Inflammatory macrophage treated with lipopolysaccharide for 1 hour (primary cell): ENCODE measurements at places on chromosomes 12 and 14.
A peak's percentile ranks its signal among the peaks of the same experiment; 100 is the strongest.

GRCh38 chr12:78651755-78652154 is 212.8 kb upstream of the SYT1 start:
- DNase-seq: no peak

DNA sequence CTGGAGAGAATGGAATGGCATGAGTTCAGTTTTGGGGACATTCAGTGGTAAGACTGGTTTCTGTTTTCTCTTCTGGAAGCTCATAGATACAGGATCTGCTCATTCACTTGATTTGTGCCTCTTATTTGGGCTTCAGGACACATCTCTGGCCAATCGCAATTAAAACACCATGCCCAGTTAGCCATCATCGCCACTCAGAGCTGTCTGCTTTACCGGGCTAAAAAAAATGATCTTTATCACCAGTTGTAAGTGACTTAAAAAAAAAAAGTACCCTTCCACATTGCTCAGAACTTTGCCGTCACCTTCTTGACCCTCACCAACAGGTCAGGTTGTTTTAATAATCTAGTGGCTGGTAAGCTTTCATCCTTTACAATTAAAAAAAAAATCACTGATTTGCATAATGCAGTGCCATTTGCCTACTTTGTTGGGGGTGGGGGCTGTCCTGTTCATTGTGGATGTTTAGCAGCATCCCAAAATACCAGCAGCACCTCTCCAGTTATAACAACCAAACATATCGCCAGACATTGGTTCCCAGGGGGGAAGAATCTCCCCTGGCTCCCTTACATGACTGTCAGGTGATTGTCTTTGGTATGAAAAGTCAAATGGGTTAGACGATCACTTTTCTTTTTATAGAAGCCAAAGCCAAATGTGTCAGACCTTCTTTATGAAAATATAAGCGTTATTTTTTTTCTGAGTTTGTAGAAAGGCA is 150.1 kb downstream of the PRKCH start:
- DNase-seq: no peak

- no peak for DNase-seq
Observed at GRCh38 chr12:2439332-2440100, 355.3 kb upstream of the FKBP4 start.

GRCh38 chr12:65306366-65307168 is 28.1 kb downstream of the MSRB3 start:
- peak; percentile 72 for DNase-seq

DNA sequence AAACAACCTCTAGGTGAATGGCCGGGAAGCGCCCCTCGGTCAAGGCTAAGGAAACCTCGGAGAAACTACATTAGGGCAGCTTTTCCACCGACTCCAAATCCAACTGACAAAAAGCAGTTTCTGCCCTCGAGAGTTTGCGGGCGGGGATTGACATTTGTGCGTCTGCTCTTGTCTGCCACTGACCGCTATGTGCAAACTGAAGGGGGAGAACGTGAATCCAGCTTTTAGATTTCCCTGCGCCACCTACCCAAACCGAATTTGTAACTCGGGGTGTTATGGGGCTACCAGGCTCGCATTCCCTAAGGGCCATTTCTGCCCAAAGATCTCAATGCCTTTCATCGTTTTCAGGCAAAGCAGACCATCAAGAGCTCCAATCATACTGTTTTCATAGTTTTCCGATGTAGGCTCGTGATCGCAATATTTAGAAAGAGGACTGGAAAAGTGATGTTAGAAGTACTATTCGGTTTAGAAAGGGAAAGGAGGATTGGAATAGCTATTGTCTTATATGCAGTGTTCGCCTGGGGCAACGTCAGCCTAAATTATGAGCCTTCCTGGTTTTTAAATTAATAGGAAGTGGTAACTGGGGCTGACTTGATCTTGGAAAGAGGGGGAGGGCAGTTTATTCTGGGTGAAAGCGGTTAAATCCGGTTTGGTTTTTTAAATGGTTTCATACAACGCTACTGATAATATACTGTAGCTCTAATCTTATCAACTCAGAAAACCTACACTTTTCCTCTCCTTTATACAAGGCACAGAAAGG is 45.4 kb downstream of the BCAT1 start:
- peak; percentile 64 for DNase-seq

- DNase-seq: no peak
Observed at GRCh38 chr14:58783792-58784511, 146.2 kb downstream of the DACT1 start.

- no peak for DNase-seq
Observed at GRCh38 chr12:86727160-86727559, 471.0 kb upstream of the MGAT4C start.

GRCh38 chr12:119115296-119115905 is 63.3 kb upstream of the HSPB8 start:
- peak; percentile 1 for DNase-seq

DNA sequence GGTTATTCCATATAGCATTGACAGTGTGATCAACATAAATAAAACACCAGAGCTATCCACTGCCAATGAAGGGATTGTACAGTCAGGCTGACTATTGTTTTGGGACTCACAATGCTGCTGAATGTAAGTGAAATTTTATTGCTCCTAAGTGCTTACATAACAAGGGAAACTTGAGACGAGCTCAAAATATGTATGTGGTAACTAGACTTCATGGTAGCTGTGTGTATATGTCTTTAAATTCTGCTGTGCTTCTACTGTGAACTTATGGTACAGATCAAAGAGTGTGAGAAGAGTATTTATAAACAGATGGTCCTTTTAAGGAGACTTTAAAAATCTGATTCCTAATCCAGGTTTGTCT is 6.9 kb downstream of the FLRT2 start:
- peak; percentile 65 for DNase-seq

GRCh38 chr14:28756884-28757570 is 9.6 kb upstream of the FOXG1 start:
- DNase-seq: no peak

DNA sequence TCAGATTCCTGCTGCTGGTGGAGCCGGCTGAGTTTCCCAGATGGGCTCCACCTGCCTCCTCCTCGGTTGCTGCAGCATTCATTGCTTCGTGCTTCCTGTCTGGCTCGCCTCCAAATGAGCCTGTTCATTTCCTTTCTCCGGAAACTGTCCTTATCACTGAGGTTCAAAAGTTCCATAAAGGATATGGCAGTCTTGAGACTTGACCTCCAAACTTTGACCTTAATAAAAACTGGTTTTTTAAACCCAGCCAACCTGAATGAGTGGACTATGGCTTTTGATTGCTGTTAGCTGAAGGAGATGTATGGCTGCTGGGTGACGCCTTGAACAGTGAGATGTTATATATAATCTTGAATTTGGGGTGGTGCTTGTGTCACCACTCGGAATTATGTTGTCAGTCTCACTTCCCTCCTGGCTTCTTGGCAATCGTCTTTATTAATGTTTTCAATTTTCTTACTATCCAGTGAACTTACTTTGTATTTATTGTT is 62.7 kb downstream of the RASSF3 start:
- DNase-seq: no peak

DNA sequence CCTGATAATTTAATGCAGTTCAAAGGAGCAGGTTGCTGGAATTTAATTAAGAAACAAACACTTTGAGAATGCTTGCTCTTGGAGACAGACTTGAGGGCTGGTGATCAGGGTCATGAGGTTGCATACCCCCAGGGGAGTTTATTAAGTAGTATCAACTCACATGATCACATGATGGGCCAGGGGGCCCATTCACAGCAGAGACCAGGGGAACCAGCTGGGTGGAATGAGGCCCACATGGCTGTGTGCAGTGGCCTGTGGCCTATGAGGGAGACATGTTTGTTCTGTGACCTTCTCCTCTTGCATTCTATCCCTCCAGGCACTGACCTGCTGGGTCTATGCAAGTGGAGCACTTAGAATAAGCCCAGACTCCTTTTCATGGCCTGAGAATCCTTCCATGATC is 266.6 kb upstream of the PWP1 start:
- no peak for DNase-seq

- peak; percentile 52 for DNase-seq
Observed at GRCh38 chr12:75738486-75738885, 227.1 kb upstream of the KRR1 start.

GRCh38 chr12:14238221-14238792 is 127.2 kb upstream of the ATF7IP start:
- peak; percentile 22 for DNase-seq

- DNase-seq: no peak
Observed at GRCh38 chr12:67613040-67613439, 35.5 kb upstream of the DYRK2 start.

DNA sequence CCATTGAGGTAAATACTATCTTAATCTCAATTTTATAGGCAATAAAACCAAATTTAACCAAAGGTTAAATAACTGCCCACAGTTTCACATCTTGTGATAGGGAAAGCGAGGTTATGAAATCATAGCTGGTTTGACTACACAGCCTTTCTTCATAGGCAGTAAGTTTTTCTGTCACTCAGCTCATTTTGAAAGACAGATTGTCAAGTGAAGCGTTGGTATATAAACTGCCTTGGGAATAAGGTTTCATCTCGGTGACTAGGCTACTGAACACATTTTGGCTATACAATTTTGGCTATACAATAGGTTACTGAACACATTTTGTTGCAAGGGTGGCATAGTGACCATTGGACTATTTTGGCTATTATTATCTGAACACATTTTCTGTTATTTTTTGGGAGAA is 793.7 kb downstream of the TRHDE start:
- DNase-seq: no peak

DNA sequence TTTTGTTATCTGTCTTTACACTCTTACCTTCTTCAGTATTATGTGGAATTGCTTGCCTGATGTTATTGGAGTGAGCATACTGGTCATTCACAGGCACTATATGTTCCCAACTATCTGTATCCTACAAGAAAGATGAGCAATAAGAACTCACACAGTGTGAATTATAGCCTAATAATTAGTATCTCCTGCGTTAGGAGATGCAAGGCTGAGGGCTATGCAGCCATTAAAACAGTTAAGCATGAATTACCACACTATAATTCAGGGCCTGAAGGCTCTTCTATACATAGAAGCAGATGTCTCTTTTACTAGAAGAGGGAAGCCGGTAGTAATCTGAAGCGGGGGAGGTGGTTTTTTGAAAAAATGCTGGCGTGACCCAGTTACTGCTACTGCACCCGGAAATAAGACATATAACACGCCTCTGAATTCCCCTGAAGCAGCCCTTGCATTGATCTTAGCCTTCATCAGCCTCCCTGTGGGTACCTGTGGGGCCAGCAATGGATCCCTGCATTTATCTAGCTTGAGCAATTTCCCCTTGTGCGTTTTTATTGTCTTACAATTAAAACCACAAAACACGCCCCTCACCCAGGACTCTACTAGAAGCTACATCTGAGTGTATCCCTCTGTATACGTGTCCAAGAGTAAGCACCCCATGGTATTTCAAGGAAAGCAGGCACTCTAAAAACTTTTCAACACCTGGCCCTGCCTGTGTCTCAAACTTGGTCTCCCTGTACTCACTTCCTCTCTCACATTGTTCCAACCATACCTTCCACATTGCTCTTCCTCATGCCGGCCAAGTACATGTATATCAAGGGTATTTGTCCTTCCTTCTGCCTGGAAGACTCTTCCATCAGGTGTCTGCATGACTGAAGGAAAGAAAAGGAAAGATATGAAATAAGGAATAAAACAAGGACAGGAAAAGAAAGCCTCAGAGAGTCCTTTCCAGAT is 210.9 kb upstream of the ARID2 start:
- DNase-seq: peak; percentile 32

- DNase-seq: no peak
Observed at GRCh38 chr12:91155990-91156389, 26.6 kb downstream of the DCN start.

DNA sequence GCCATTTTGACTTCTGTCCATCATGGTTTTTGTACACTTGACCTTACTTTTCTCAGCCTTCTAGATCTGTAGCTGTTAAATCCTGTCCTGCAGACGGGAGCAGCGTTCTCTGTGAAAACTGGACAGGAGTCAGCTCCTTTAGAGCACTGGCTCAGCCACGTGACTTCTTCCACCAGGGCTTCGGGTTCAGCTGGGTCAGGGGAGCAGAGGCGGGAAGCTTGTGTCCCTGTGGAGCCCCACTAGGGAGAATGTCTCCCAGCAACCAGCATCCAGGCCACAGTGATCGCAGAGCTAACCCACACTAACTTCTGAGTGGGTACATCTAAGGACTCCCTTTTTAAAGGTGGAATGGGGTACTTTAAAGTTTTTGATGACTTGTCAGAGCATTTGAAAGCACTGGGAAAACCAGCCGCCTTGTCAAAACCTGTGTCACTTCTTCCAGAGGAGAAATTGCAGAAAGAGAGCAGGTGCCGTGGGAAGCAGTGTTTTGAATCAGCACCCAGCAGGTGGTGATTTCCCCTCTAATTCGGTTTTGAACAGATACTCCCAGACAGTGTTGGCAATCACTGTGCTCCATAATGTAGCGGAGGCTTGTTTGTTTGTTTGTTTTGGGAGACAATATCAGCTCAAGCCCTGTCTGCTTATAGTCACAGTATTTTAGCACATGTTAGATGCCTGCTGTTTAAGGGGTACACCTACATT is 17.9 kb downstream of the DERA start:
- DNase-seq: no peak

- no peak for DNase-seq
Observed at GRCh38 chr14:99047441-99048031, 224.5 kb downstream of the BCL11B start.

DNA sequence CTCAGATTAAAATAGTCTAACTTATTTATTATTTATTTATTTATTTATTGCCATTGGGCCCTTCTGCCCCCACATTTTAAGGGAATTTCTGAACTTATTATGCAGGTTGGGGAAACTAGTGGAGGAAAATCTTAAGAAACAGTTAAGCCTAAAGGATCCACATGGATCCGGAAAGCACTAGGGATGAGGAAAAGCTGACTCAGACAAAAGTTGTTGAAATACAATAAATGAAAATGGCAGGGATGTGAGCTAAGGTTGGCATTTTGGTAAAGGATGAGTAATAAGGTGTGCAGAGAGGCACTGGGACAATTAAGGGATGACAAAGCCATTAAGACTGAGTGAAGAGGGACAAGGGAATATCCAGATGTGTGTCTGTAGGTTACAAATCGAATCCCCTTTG is 20.7 kb upstream of the CSRP2 start:
- DNase-seq: no peak

DNA sequence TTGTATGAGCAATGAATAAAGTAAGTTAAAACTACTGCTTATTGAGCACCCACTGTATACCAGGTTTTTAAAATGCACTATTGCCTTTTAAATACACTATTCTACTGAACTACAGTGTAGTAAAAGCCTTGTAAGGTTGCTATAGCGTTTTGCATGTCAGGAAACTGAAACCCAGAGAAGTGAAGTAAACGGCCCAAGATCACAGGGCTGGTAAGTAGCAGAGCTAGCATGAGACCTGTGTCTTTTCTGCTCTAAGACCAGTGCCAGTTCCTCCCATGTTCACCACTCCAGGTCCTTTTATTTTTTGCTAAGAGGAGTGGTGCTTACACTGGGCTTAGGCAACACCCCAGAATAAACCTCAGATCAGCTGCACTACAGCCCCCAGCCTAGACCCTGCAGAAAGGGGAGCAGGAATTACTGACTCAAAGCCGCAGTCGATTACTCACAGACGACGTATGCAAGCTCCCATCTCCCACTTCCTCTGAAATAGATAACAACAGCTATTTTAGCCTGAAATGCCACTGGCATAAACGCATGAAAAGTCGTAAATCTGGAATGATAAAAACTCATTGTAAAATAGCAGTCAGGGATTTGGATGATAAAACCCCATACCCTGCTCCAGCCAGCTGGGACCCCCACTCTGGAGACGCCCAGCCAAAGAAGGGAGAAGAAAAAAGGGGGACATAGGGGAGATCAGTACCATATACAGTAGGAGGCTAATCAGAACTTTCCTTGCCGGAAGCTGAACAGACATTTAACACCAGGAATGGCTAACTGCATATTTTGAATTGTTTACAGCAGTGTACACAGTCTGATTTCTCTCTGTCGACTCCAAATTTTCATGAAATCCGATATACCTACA is 108.3 kb downstream of the NUAK1 start:
- DNase-seq: no peak

GRCh38 chr12:55823419-55823818 is 5.6 kb downstream of the ORMDL2 start:
- no peak for DNase-seq
